ENCODE measurements at places on chromosomes 4 and X.
A peak's percentile ranks its signal among the peaks of the same experiment; 100 is the strongest.

GRCh38 chr4:86011117-86011516, 348.7 kb downstream of the MAPK10 start:
- DNase-seq = no peak

GRCh38 chr4:53450773-53451172, 73.3 kb downstream of the FIP1L1 start:
- no peak for DNase-seq

- DNase-seq = no peak
Observed at GRCh38 chrX:56233682-56234081, 1.5 kb downstream of the KLF8 start.

DNA sequence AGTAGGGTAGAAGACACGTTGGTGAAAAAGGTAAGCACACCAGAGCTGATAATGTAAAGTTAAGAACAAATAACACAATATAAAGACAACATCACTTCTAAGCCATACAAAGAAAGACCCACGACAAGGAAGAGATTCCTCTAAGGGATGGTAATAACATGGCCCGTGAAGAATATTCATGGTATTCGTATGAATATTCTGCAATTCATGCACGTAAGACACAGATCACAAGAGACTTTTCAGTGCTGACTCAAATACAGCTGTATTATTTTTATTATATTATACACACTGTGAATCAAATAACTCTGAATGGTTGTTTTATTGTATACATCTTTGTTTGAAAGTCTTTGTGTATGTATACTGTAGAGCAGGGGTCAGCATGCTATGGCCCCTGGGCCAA, 29.5 kb upstream of the ZCCHC13 start:
- no peak for DNase-seq

GRCh38 chr4:173538148-173538908, 8.3 kb upstream of the HAND2 start:
- DNase-seq = peak; percentile 46

Data from SK-N-DZ (cell line).